ENCODE measurements at places on chromosomes 4 and X.

DNA sequence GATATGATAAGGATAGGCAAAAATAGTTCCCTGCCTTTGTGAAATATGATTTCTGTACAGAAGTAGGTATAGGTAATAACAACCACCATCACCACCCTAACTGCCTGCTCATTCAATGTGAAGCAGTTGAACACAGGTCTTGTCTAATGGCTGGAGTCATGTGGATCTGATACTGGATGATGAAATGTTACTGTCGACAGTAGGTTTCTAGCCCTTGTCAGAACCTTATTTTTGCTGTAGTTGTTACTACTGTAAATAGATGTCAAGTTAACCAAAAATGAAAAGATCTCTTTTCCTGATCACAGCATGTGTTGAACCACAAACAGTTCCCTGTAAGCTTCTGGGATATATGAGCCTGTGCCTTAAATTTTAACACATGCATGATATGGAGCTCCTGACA, 142.9 kb downstream of the FRAS1 start:
- DNase-seq = no peak

- DNase-seq = no peak
Observed at GRCh38 chr4:61740886-61741285, 540.8 kb downstream of the ADGRL3 start.

DNA sequence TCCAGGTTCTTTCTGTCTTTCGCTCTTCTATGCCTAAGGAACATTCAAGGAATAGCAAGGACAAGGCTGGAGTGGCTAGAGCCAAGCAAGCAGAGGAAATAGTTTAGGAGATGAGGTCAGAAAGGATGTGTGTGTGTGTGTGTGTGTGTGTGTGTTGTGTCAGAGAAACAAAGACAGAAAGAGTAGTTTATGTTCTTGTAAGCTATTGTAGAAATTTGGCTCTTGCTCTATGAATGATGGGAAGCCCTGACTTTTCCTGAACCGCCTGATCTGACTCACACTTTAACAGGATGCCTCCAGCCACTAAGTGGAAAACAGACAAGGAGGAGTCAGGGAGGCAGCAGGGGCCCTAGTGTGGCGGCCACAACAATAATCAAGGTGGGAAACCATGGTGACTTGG, 39.7 kb downstream of the LGI2 start:
- DNase-seq = peak; percentile 28

DNA sequence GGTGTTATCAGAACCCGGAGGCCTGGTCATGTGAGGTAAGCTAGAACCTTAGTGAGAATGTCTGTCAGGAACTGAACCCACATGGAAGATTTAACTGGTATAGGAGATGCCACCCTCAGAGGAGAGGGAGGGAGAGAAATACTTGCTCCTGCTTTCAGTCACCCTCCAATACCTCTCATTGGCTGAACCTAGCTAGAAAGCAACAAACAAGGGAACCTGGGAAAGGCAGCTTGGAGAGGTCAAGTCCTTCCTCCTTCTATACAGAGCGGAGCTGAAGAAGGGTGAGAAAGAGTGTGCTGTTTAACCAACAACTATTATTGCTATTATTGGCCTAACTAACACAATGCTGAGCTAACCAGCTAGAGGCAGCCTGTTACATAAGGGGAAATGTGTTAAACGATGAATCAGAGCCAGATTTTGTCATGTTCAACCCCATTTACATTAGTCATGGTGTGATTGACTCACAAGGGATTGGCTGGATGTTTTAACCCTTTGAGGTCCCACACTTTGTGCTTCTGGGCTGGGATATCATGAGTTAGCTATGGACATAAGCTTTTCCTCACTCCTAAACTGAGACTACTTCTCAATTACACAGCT, 96.5 kb upstream of the ESX1 start:
- DNase-seq = no peak

GRCh38 chrX:109635146-109635545, 10.2 kb upstream of the KCNE5 start:
- no peak for DNase-seq

DNA sequence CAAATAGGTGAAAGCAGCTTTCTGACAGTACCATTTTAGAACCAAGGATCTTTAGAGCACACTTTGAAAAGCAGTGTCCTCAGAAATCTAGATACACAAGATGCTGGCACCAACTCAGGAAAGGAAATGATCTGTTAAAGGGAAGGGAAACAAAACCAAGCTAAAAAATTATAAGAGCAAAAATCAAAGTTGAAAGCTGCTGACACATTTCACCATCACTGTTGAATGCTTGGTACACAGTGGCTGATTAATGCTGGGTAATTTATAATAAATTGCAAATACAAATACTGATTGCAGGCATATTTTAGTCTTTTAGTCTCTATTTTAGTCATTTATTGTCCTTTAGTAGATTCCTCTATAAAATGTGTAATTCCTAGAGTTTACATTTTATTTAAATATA, 1540.1 kb upstream of the PCDH10 start:
- no peak for DNase-seq

DNA sequence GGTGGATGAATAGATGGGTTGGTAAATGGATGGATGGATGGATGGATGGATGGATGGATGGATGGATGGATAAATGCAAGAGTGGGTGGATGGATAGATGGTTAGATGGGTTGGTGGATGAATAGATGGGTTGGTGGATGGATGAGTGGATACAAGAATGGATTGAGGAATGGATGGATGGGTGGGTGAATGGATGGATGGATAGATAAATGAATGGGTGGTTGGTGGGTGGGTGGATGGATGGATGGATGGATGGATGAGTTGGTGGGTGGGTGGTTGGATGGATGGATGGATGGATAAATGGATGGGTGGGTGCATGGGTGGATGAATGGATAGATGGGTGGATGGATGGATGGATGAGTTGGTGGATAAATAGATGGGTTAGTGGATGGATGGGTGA, 13.8 kb upstream of the CRLF2 start:
- DNase-seq = no peak

DNA sequence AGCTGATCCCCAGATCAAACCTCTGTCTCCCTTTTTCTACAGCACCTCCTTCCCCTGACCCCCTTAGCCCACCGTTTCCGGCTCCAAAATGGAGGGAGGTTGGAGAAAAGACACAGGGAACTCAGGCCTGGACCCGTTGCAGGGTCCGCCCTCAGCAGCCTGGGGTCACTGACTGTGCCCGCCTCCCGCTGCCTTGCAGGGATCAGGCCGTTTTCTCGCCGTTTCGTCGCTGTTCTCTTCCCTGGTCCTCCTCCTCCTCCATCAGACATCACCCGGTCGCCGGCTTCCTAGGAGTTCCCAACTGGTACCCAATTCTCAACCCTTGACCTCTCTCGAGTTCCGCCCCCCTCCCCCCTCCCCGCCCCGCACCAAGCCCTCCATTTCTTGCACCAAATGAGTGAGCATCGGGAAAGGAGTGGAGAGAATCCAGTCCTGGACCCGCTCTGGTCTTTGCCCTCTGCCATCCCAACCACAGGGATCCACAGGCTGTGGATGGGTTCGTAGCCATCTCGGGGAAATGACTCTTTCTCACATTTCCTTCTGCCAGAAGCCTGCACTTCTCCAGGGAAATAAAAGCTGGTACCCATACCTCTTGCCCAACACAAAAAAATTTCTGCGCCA, 493 bp downstream of the TCEAL5 start:
- DNase-seq = no peak
